SIG-M5 (cell line): ENCODE measurements at places on chromosomes 5 and 9.

- no peak for DNase-seq
Observed at GRCh38 chr5:40221796-40222195, 457.9 kb upstream of the PTGER4 start.

- DNase-seq, result no peak
Observed at GRCh38 chr5:83564069-83564749, 92.7 kb downstream of the VCAN start.

DNA sequence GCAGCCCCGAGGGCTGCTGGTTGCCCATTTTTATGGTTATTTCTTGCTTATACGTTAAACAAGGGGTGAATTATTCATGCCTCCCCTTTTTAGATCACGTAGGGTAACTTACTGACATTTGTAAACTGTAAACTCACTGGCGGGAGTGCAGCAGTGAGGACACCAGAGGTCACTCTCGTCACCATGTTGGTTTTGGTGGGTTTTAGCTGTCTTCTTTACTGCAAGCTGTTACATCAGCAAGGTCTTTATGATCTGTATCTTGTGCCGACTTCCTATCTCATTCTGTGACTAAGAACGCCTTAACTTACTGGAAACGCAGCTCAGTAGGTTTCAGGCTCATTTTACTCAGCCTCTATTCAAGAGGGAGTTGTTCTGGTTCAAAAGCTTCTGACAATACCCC, 155.0 kb upstream of the PRDM9 start:
- no peak for DNase-seq

- DNase-seq, result no peak
Observed at GRCh38 chr5:115394531-115394930, 98.1 kb upstream of the CCDC112 start.

DNA sequence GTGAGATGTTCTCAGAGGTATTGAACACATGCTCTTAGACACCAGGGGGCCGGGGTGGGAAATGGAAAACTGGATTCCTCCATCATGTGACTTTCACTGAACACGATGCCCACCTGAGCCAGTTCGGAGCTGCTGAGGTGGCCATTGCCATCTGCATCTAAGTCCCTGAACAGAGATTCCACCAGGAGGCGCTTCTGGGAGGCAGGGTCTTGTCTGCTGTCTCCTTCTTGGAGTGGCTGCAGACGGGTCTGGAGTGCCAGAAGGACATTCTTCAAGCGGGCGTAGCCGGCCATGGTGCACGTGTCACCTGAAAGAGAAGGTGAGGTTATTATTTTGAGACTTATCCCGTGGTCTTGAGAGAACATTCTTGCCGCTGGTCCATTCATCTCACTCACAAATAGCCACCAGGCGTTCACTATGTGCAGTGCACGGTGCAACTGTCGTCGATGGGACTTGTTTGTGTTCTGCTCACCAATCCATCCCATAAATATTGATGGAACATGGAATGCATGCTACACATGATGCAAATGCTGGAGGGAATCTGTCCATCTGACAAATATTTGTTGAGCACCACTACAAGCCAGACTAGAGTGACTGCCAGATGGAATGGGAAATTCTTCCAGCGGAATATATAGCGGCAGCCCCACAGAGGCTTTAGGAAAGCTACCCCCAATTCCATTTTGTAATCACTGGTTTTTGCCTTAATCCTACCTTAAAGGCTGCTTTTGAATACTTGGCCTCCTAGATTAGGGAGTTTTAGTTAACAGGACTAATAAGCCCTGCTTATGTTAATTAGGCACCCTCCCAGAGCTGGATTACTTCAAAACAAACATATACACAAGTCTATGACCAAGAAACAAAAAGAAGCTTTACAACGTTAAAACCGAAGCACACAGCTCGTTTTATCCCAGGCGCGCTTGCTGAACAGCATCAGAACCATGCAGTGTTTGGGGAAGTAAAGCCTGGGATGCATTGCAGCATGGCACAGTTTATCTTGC, 264.8 kb downstream of the HSPA4 start:
- no peak for DNase-seq
